ENCODE measurements at places on chromosomes 16 and 17.
A peak's percentile ranks its signal among the peaks of the same experiment; 100 is the strongest.

- DNase-seq, result no peak
Observed at GRCh38 chr16:4152267-4152666, 36.0 kb upstream of the ADCY9 start.

DNA sequence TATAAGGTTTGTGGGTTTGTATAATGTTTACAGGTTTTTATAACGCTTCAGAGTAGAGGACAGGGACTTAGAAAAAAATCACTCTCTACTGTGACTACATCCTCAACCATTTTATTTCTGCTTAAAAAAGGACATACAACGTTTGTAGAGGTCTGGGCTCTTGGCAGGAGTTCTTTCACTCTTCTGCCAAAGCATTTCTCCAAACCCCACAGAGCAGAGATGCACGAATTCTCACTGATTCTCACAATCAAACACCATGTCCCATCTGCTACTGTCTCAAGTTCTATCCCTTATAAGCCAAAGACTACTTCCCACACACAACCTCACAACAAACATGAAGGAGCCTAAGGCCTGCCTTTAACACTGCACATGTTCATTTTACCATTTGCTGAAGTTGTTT lies 7.0 kb upstream of the ANKFY1 start:
- DNase-seq, result no peak

- DNase-seq, result peak; percentile 46
Observed at GRCh38 chr17:19021622-19022083, 17.1 kb upstream of the FAM83G start.

DNA sequence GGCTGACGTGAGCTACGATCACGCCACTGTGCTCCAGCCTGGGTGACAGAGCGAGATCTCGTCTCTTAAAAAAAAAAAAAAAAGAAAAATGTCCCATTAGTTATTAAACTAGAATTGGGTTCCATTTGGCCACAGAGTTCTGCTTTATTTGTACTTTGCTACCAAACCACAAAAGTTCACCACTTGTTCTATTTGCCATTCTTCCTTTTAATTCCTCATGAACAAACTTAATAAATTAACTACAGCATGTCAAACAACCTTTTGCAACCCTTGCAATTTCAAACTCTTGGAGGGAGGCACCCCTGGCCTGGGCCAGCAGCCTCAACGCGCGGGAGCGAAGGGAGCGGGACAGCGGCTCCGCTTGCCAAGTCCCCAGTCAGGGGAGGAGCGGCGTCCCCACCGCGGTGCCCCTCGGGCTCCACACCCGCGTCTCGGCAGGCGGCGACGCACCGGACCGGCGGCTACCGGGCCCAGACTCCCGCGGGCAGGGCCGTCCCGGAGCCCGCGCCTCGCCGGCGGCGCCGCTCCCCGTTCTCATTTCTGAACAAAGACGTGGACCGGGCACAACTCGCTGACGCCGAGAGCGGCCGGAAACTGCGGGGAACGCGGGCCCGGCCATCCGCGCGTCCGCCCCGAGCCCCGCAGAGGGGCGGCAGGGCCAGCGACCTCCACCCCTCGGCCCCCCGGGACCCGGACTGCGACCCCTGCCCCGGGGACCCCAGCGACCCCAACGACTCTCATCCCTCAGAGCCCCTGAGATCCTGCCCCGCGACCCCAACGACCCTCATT lies 775 bp downstream of the CYTH1 start:
- peak; percentile 46 for DNase-seq

- no peak for DNase-seq
Observed at GRCh38 chr16:79988721-79989220, 388.2 kb upstream of the MAF start.

DNA sequence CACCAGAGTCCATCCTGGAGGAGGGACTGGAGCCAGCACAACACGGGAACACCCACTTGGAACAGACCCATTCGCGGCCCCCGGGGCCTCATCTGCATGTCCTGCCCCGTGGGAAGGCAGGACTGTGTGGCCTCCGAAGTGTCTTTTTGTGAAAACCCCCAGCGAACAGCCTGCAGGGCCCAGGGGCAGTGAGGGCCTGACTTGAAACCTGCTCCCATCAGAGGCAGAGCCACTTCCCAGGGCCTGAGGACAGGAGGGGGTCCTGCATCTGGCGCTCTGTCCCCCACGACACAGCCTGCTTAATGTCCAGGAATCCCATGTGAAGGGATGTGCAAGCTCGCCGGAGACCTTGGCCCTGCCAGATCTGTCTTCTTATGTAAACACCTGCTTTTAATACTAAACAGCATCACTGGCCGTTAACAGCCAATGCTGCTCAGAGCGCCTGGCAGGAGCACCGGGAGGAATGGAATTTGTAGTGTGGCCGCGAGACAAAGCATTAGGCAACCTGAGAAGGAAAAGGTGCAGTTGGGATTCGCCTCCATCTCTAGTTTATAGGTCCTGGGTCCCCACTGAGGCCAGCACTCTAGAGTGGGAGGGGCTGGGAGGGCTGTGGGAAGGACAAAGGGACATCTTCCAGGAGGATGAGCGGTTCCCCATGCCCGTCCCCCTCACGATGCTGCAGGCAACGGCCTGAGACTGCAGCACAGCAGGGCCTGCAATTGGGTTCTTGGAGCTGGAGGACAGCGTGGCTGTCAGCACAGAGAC lies 9.6 kb upstream of the EVPL start:
- no peak for DNase-seq

DNA sequence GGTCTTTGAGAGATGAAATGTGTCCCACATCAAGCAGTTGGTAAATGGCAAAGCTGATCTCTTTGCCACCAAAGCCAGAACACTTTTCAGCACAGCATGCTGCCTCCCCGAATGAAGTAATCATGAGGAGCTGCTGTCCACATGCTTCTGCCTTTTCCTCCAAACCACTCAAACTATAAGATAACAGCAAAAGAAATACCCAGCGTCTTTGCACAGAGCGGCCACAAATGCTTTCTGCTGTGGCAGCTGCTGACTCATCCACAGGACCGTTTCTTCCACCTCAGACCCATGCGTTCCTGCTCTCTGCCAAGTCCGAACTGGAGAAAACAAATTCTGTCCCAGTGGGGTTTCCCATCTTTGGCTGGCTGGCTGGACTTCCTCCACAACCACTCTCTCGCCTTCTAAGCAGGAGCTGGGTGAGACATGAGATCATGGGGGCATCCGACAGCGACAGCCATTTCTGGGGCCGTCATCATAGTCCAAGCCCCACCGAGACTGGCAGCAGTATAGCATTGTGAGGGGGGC lies 27.1 kb downstream of the TBC1D3B start:
- DNase-seq, result no peak

- DNase-seq, result peak; percentile 45
Observed at GRCh38 chr17:3845291-3845620, 790 bp downstream of the NCBP3 start.

DNA sequence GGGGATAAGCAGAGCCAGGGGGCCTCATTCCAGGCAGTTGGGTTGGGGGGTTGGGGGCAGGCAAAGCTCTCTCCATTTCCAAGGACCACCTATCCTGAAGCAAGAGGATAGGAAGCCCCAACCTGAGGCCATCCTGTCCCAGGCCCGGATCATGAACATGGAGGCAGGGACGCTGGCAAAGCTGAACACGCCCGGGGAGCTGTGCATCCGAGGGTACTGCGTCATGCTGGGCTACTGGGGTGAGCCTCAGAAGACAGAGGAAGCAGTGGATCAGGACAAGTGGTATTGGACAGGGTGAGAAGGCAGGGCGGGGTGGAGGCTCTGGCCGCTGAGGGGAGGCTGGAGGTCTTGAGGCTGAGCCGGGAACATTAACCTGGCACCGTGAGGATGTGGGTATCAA lies 3.6 kb upstream of the CHAD start:
- DNase-seq, result no peak

DNA sequence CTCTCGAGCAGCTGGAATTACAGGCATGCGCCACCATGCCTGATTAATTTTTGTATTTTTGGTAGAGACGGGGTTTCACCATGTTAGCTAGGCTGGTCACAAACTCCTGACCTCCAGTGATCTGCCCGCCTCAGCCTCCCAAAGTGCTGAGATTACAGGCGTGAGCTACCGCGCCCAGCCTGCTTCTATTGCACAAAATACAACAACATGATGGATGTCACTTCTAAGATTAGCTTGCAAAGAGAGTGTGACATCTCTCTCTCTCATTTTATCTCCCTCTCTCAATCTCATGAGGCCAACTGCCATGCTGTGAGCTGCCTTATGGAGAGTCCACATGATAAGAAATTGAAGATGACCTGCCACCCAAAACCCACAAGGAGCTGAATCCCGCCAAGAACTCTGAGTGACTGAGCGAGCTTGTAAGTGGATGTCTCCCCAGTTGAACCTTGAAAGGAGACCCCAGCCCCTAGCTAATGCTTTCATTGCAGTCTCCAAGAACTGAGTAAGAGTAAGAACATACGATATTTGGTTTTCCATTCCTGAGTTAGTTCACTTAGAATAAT lies 458.5 kb downstream of the RBFOX1 start:
- DNase-seq, result no peak

GRCh38 chr17:6135996-6136395 lies 65.8 kb downstream of the WSCD1 start:
- no peak for DNase-seq

- no peak for DNase-seq
Observed at GRCh38 chr16:88406096-88407041, 23.6 kb downstream of the ZNF469 start.

- no peak for DNase-seq
Observed at GRCh38 chr16:59971264-59971663, 1237.1 kb upstream of the GOT2 start.

Measured in CD4-positive, alpha-beta T cell treated with Interleukin-21 for 1 hour (primary cell).